ENCODE measurements at places on chromosomes 12 and 14.

DNA sequence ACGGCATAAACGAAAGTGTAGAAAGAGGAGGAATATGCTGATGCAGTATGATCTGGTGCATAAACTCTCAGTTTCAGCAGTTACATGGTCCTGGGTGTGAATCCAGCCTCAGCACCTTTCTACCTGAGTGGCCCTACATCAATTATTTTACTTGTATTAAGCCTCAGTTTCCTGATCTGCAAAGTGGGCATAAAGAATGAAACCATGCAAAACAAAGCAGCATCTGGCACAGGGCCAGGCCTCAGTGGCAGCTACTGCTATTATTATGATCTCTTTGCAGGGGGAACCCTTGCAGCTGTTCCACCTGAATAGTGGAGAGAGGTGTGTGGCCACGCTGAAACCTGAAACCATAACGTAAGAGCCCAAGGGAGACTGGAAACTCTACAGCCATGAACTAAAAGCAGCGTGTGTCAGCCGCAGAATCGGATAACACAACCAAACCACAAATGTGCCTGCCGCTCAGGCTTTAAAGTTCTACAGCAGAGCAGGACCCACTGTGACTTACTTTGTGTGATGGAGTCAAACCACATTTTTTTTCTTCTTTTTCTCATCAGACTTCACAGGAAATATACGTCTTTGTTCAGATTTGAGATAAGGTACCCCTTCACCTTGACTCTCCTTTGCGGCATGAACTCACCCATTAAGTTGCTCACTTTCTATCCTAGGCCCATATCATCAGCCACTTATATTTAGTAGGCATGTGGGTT, 29.2 kb upstream of the FOS start:
- DNase-seq = peak; percentile 97

DNA sequence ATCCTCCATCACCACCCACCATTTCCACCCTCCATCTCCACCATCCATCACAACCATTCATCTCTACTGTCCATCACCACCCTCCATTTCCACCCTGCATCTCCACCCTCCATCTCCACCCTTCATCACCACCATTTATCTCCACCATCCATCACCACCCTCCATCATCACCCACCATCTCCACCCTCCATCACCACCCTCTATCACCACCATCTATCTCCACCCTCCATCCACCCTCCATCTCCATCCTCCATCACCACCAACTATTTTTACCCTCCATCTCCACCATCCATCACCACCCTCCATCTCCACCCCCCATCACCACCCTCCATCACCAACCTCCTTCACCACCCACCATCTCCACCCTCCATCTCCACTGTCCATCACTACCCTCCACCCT, 4.7 kb upstream of the CEP170B start:
- no peak for DNase-seq

GRCh38 chr12:22826026-22826425, 201.1 kb downstream of the ETNK1 start:
- DNase-seq = no peak

- DNase-seq = no peak
Observed at GRCh38 chr12:100790552-100790951, 4.0 kb upstream of the ANO4 start.

- no peak for DNase-seq
Observed at GRCh38 chr14:101173698-101174521, 270.4 kb upstream of the RTL1 start.

DNA sequence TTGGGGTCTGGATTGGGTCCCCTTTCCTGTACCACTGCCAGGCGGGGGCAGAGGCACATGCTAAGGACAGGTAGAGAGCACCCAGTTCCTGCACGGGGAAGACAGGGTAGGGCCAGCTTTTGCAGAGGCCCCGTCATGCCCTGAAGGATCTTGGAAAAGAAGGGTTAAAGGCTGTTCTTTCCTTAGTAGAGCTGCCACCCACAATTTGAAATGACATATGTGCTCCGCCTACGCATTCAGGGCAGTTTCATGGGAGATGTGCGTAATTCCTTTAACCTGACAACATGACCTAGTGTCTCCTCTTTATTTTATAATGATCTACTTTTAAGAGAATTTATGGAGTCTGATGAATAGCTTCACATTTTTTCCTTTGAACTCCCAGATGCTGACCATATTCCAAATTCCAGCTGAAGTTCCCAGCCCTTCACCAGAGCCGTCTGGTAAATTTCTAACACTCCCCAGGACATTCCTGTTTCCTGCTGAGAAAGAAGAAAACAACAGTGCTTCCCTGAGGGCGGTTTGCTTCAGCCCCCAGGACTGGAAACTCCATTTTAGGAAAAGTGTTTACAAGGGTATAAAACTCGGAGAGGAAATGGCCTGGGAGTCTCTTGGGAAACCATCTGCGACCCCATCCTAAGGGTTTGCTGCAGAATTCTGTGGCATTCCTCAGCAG, 58.9 kb upstream of the PLEKHG3 start:
- no peak for DNase-seq

- DNase-seq = peak; percentile 67
Observed at GRCh38 chr14:81219759-81220579, 790 bp downstream of the GTF2A1 start.

DNA sequence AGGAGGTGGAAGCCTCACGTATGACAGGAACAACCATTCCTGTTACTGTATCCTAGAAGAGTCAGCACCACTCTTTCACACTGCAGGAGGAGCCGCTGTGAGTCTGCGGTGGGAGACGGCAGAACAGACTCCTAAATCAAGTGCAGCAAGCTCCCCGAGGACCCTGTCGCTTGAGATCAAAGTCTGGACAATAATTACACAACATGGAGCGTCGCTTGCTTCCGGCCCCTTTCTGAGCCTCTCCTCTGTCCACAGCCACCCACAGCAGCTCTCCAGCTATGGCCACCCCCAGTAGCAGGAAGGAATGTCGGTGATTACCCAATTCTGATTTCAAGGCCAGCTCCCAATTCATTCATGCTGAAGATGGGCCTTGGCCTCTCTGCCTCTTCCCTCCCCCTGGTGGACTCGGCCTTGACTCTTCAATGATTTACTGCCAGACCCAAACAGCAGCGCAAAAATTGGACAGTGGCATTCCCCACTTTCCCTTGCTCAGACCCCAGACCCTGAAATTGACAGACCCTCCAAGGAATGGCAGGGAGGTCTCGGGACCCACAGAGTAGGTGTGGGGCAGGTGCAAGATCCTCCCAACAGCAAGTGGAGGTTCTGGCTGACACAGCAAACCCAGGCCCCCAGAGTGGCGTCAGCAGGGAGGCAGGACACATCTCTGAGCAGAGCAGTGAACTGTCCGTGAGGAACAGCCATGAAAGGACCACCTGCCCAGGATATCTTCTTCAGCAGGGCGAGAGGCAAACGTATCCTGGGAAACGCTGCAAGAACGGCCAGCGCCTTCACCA, 272.7 kb upstream of the DIO3 start:
- DNase-seq = no peak

DNA sequence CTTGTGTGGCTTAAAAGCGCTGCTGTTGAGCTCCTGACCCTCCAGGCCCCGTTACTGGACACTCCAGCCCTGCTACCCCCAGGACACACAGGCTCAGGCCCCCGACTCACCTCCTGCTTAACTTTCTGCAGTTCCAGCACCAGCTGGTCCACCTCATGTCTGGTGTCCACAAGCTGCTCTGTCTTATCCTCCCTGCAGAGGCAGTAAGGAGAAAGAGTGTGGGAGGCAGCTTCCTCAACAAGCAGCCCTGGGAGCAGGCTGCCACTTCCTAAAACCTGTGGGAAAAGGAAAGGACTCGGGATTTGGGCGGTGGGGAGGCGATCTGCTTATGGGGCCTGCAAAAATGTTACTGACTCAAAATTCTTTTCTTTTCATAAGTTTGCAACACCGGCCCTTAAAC, 79.2 kb downstream of the CCDC88C start:
- DNase-seq = no peak

DNA sequence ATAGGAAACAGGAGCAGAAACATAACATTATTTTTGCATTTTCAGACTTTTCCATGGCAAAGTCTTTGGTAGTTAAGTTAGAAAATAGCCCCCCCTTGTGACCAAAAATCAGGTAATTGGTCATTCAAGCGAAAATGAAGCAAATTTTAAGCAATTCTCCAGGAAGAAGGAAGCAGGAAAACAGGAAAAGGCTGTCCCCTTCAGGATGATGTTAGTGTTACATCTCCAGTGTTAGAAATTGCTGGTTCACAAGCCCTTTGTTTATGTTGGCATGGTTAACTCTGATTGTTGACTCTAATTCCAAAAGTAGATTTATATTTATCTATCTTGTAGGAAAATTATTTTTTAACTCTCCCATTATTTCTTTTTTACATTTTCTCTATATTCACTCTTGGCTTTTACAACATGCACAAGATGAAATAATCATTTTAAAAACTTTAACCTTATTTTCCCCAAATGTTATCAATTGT, 18.8 kb upstream of the GAS2L3 start:
- DNase-seq = peak; percentile 59

DNA sequence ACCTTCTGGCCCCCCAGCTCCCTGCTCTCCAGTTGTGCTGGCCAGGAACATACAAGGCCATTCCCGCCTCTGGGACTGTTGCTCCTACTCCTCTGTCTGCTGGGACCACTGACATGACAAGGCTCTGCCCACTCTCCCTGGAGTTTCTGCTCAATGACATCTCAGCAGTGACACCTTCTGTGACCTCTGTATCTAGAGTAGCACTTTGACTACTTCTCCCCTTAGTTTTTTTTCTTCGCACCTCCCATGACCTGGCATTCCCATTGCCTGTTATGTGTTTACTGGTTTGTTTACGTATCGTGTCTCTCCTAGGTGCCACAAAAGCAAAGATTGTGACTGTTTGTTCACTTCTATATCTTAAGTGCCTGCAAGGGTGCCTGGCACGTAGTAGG, 40.1 kb upstream of the TMEM263 start:
- DNase-seq = no peak

DNA sequence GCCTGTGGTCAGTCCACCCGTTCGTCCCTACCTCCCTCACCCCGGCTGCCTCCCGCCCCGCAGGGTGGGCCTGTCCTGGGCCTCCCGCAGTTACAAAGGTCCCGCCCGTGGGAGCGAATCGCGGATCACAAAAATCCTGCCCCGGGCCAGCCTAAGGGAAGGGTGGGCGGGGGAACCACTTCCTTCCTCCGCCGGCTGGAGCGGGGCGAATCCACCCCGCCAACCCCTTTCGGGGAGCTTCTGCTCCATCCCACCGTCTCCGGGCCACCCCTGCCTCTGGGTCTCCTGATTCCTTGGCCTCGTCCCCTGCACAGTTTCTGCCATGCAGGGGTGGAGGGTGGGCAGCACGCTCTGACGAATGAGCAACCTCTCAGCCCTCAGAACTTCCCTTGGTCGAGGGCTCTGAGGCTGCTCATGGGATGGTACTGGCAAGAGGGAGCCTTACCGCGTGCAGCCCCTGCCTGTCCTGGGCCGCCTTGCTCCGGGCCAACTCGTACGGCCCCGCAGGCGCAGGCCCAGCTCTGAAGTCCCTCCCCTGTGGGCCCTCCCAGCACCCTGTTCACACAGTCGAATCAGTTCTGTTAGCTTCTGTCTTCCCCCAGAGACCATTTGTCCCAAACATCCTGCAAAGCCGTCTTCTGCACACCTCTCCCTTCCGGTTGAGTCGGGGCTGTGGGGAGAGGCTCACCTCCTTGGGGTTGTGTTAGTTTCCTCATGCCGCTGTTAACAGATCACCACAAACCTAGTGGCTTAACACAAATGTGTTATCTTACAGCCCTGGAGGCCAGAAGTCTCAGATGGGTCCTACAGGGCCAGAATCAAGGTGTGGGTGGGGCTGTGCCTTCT, 589 bp upstream of the HVCN1 start:
- DNase-seq = peak; percentile 52

- DNase-seq = peak; percentile 51
Observed at GRCh38 chr12:92539110-92539749, 163.6 kb upstream of the PLEKHG7 start.

DNA sequence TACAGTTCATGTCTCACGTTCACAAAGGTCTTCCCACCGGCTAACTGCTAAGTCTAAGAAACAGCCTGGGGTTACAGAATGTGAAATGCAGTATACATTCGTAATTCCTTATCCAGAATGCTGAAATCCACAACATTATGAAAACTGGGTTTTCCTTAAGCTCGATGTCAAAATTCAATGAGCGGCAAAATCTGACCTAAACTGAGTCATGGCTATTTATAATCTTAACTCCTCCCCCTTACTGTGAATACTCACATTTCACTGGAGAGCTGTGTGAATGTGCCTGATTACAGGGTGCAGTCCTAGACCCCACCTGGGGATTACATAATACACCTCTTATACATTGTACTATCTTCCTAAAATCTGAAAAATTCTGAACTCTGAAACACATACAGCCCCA, 35.3 kb downstream of the STX2 start:
- DNase-seq = no peak

- no peak for DNase-seq
Observed at GRCh38 chr12:10075451-10075850, 23.3 kb downstream of the CLEC1A start.

DNA sequence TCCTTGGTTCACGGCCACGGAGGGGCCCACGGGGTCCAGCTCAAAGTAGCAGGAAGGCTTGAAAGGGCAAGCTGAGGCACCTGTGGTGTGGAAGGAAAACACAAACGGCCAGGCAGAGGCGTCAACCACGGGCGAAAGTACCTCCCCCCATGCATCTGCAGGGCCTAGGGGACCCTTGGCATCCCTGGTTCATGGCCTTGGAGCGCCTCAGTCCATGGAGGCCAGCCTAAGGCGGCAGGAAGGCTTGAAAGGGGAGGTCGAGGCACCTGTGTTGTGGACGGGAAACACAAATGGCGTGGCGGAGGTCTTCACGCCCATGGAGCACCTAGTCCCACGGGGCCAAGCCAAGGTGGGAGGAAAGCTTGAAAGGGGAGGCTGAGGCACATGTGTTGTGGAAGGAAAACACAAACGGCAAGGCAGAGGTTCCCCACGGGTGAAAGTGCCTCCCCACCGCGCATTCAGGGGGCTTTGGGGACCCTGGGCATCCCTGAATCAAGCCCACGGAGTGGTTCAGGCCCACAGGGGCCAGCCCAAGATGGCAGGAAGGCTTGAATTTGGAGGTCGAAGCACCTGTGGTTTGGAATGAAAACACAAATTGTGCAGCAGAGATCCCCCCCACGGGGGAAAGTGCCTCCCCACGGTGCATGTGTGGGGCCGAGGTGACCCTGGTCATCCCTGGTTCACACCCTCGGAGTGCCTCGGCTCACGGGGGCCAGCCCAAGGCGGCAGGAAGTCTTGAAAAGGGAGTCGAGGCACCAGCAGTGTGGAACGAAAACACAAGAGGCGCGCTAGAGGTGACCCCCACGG, 380.8 kb downstream of the ALG10 start:
- no peak for DNase-seq

GRCh38 chr14:43914041-43914693, 592.9 kb downstream of the FSCB start:
- no peak for DNase-seq

DNA sequence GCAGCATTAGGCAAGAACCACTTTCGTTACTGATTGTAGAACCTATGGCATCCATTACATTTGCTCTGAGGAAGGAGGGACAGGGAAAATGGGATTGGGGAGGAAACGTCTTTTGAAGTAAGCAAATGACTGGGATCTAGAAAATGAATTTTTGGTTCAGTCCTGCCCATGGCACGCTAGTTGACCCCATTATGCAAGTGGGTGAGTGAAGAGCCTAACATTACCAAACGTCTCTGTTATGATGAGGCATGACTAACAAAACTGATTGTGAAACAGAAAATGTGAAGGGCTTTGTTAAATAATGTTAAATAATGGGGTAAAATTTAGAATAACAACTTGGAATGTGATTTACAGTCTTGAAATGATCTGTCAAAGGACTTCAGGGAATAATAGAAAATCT, 38.9 kb downstream of the CPSF2 start:
- DNase-seq = no peak

- no peak for DNase-seq
Observed at GRCh38 chr14:61593330-61593729, 102.0 kb upstream of the HIF1A start.

Measured in OCI-LY7 (cell line).